ENCODE measurements at places on chromosomes 2 and 18. TPM values are rescaled to one million over a fixed set of nuclear protein-coding genes. Genes with fewer than 3 reads are reported as not detected.

Gene FBXO15
- total RNA-seq, result 0.92 TPM

GRCh38 chr2:150166313-150167051, 321.0 kb downstream of the RND3 start:
- DNase-seq, result no peak

- DNase-seq, result no peak
Observed at GRCh38 chr2:43542285-43542933, 53.4 kb downstream of the THADA start.

DNA sequence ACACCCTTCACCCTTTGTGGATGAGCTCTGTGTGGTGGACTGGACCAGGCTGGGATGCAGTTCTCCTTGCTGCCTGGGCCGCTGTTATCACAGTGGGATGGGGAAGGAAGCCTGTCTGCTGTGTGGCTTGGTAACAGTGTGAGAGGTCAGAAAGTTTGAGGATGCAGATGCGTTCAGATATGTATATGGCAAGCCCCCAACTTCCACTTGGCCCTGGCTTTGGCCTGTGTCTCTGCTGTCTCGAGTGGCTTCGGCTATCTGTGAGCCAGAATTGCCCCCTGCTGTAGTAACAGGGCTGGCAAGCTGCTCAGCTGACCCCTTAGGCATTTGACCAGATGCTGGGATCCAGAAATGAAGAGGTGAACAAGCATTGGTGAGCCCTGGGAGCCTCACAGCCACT, 106.8 kb downstream of the WDSUB1 start:
- no peak for DNase-seq

DNA sequence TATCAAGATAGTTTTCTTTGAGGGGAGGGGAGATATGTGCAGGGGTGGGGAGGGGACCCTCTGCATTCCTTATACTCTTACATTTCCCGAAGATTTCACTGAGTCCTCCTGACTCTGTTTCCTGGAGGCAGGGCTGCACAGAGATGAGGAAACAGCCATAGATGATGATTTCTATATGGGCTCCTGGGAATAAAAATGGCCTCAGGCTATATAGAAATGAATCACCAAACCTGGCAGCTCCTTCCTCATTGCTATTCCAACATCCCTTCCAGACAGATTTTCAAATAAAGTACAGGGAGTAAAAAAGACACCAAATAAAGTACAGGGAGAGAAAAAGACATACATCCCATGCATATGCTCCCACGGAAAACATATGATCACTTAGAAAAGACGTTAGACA, 474.8 kb upstream of the RAB6C start:
- DNase-seq, result no peak

Gene EVX2
- not detected for total RNA-seq

Gene TMEM17
- 3.8 TPM for total RNA-seq

GRCh38 chr2:235170016-235170415, 218.2 kb downstream of the SH3BP4 start:
- no peak for DNase-seq
